ENCODE measurements at places on chromosomes 5 and 9.

- DNase-seq = peak; percentile 3
Observed at GRCh38 chr5:170183816-170184687, 48.7 kb upstream of the C5orf58 start.

- no peak for DNase-seq
Observed at GRCh38 chr5:30960036-30960435, 233.4 kb upstream of the CDH6 start.

DNA sequence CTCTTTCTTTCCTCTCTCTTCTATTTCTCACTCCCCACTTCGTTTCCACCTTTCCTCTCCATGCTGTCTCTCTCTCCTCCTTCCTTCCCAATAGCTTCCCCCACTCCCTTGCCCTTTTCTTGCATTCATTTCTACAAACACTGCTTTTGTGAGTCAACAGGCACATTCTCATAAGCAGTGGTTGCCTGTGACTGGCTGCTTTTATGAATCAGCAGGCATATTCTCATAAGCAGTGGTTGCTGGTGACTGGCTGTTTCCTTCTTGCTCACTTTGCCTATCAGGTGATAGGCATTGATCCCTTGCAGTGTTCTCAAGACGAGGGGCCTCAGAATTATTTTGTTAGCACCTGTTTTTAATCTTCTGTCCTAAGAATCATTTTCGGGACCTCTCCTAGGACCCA, 116.1 kb upstream of the ACTBL2 start:
- DNase-seq = no peak

DNA sequence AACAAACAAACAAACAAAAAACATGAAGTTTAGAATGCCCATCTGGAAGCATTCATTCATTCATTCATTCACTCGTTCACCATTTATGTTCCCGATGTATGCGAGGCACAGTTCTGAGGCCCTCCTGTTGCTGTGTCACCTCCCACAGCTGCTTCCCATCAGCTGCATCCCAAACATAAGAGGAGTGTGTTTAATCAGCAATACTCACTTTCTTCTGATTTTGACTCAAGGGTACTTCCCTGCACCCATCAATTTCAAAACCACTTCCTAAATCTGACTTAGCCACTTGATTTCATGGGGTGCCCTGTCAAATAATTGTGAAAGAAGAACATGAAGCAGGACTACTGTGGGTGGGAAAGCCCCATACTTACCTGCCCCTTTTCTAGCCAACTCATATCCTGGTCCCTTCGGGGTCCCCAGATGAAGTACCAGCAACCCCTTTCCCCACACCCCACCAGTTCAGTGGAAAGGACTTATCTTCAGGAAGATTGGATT, 128.0 kb upstream of the IL12B start:
- DNase-seq = no peak

GRCh38 chr5:1500411-1501091, 23.2 kb downstream of the LPCAT1 start:
- no peak for DNase-seq

GRCh38 chr5:139384591-139385051, 1.5 kb upstream of the SLC23A1 start:
- DNase-seq = no peak

GRCh38 chr5:150166650-150167511, at the start of gene CDX1:
TSS of gene CDX1 (plus strand) at chr5:150166778. CDS start at chr5:150166877, 99 bp downstream.
- DNase-seq = no peak

- no peak for DNase-seq
Observed at GRCh38 chr5:60584304-60584703, 115.7 kb downstream of the DEPDC1B start.

DNA sequence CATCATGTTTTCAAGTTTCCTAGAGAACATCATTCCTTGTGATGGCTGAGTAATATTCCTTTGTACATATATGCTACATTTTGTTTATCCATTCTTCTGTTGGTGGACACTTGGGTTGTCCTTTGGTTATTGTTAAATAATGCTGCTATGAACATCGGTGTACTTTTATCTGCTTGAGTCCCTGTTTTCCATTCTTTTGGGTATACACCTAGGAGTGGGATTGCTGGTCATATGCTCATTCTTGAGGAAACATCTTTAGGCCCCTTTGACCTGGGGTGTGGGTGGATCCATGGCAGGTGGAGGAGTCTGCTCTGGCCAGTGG, 25.3 kb downstream of the GALNT12 start:
- DNase-seq = no peak

GRCh38 chr5:127758766-127759283, 55.6 kb downstream of the CCDC192 start:
- no peak for DNase-seq
